ENCODE measurements at places on chromosomes 4 and X. TPM values are rescaled to one million over a fixed set of nuclear protein-coding genes. Genes with fewer than 3 reads are reported as not detected.
A peak's percentile ranks its signal among the peaks of the same experiment; 100 is the strongest.

Gene ENPP6
- total RNA-seq: 0.41 TPM

GRCh38 chrX:108165383-108166111, 74.0 kb downstream of the ATG4A start:
- no peak overlapping the region for H3K4me3 ChIP-seq
- no peak for DNase-seq
- H3K27me3 ChIP-seq: no peaks in the 10 kb centered on the region
- no peaks in the 10 kb centered on the region for H3K36me3 ChIP-seq
- H3K4me1 ChIP-seq: no peaks in the 10 kb centered on the region
- H3K27ac ChIP-seq: no peak overlapping the region

DNA sequence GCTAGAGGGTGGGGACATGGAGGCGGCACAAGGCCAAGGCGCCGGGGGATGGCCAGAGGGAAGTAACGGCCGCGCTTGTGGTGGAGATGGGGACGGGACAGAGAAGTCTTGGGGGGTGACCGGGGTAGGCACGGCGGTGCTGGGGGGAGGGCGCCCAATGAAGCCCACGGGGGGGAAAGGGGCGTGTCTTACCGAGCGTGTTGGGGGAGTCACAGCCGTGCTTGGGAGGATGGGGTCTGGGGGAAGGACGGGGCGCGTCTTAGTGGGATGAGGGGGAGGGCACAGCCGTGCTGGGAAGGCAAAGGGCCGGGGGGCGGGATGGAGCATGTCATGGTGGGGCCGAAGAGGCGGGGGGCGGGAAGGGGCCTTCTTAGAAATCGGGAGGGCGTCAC, 952 bp downstream of the ARSD start:
- H3K4me3 ChIP-seq: peak overlapping the region; percentile 47
- H3K4me1 ChIP-seq: no peaks in the 10 kb centered on the region
- no peaks in the 10 kb centered on the region for H3K36me3 ChIP-seq
- peak overlapping the region; percentile 38 for H3K27ac ChIP-seq
- no peak for DNase-seq

DNA sequence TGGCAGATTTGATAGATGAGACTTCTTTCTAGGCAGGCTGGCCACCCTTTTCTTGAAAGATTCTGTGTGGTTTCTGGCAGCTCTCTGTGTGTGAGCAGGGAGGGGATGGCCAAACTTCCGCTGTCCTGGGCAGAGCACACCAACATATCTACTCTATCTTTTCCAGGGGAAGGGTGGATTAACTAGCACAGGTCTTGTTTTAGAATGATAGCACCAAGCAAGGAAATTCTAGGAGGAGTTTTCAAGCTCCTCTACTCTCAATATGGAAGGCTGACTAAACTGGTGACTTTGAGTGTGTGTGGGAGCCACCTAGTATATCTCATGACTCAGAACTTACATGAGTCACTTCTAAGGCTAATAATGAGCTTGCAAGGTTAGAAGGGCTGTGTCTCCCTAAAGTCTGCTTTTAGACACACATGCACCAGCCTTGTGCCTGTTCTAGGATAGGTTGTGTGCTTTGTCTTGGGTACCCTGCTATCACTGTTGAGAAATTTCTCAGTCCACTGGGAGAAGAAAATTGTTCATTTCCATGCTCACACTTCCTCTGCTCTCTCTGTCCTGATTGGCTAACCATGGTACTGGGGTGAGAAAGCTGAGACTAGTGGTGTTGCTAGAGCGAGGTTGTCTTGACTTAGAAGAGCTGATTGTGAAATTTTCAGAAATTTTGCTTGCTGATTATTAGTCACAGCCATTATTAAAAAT, 72.9 kb downstream of the YIPF6 start:
- peaks cover 7% of the 10 kb centered on the region for H3K36me3 ChIP-seq
- H3K27ac ChIP-seq: peak overlapping the region; percentile 60
- no peak for DNase-seq
- no peak overlapping the region for H3K4me3 ChIP-seq
- H3K4me1 ChIP-seq: peaks cover 29% of the 10 kb centered on the region

DNA sequence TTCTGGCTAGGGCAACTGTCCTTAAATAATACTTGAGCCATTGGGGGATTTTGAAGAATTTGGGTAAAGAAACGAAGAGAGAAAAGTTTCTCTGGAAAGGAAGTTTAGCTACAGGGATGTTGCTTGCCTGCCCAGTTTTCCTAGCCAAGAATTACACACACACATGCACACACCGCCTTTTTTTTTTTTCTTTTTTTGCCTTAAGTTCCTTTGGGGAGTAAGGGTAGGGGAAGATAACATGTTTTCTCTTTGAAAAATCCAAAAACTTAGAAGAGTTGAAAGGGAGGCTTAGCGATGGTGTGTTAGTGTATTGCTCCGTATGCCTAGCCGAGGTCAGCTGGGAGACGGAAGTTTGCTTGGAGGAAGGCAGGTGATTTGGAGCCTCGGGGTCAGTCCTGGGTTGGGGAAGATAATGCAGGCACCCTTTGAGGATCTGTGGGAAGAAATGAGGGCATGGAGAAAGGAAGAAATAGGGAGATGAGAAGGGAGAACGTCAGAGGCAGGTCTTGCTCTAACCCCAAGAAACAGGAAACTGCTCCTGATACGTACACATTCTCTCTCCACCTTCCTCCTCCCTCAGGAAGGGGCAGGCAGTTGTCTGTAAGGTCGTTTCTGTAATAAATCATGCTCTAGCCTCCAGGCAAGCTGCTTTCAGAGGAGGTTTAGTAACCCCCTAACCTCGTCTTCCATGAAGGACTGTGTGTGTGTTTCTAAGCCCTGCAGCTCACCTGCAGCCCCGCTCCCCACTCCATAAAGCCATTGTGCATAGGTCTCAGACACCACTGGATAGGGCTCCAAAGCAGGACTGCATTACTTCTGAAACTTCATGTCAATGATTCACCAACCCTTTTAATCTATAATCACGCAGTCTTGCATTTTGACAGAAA, 10.5 kb downstream of the KLF3 start:
- H3K36me3 ChIP-seq: no peaks in the 10 kb centered on the region
- no peak overlapping the region for H3K4me3 ChIP-seq
- H3K4me1 ChIP-seq: peaks cover 18% of the 10 kb centered on the region
- no peak overlapping the region for H3K27ac ChIP-seq
- peaks cover 35% of the 10 kb centered on the region for H3K27me3 ChIP-seq

- H3K4me1 ChIP-seq: no peaks in the 10 kb centered on the region
- no peaks in the 10 kb centered on the region for H3K27me3 ChIP-seq
- no peak overlapping the region for H3K27ac ChIP-seq
- no peaks in the 10 kb centered on the region for H3K36me3 ChIP-seq
These were observed 30.3 kb downstream of the UCHL1 start for GRCh38 chr4:41287005-41287404.

Gene CORIN
- 0.30 TPM for total RNA-seq

GRCh38 chrX:134647477-134647877, 10.8 kb downstream of the PLAC1 start:
- H3K4me1 ChIP-seq: no peaks in the 10 kb centered on the region
- peaks cover 21% of the 10 kb centered on the region for H3K27me3 ChIP-seq
- no peak overlapping the region for H3K4me3 ChIP-seq
- DNase-seq: no peak
- H3K36me3 ChIP-seq: no peaks in the 10 kb centered on the region
- no peak overlapping the region for H3K27ac ChIP-seq

Gene KDR
- total RNA-seq: not detected

DNA sequence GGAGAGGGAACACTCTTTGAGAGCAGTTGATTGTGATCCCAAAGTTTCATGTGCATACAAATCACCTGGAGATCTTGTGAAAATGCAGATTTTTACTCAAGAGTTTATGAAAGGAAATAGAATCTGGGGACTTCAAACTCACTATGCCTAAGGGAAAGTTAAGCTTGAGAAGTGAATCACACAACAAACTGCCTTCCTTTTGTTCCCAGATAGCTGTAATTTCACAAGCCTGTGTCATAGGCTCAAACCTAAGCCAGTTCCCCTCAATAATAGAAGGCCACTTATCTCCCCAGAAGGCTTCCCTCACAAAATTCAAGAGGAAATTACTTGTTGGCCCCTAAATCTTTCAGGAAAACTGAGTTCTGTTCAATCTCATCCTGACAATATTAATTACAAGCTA, 132.8 kb upstream of the MAGEB16 start:
- no peaks in the 10 kb centered on the region for H3K27me3 ChIP-seq
- H3K27ac ChIP-seq: no peak overlapping the region
- H3K4me3 ChIP-seq: no peak overlapping the region
- H3K4me1 ChIP-seq: no peaks in the 10 kb centered on the region

Data from activated T-helper 2 cell treated with anti-CD3 and anti-CD28 coated beads, Interferon-gamma antibody, Interleukin-2, Interleukin-4, amounts not matched to agents 10 μg/mL and 5 μg/mL and 100 μg/mL, durations not matched to agents 14 hours and 24 hours and 36 hours (primary cell).